ENCODE measurements at places on chromosomes 7 and 10. TPM values are rescaled to one million over a fixed set of nuclear protein-coding genes. Genes with fewer than 3 reads are reported as not detected.

DNA sequence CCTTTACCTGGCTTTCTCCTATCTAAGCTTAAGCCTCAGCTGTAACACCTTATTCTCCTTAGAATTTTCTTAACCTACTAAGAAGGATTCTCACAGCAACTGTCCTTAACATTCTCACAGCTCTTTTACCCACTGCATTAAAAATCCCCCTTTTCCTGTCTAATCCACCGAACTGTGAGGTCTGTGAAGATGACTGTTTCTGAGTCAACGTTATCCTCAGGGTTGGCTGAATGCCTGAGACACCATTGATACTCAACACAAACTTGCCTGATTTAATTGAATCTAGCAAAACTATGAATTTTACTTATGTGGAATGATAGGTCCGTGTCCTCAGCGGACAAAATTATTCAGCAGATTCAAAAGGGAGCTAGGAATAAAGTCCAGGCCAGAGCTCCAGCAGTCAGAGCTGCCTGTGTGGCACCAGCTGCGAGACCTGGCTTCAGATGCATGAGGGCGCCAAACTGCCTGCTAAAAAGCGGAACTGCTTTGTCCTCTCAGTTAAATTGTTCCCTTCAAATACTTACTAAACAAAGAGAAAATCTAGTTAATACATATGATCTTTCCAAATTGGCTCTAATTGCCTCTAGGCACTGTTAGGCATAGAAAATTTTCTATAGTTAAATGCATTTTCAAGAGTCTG lies 33.4 kb upstream of the VWDE start:
- DNase-seq = peak; percentile 4

DNA sequence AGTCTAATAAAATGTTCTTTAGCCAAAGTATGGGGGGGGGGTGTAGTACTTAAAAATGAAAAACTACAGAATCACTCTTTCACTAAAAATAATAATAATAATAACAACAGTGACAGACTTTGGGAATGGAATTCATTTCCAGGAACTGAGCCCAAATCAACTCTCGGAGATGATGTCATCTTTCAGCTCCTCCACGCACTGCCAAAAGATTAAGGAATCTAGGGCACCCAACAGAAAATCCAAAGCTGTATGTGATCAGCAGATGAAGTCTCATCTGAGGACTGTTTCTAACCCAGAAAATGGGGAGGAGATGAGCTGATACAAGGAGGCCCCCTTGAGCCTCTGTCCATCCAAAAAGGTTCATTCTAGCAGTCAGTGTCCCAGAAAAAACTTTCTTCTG lies 54.5 kb downstream of the GRB10 start:
- DNase-seq = no peak

DNA sequence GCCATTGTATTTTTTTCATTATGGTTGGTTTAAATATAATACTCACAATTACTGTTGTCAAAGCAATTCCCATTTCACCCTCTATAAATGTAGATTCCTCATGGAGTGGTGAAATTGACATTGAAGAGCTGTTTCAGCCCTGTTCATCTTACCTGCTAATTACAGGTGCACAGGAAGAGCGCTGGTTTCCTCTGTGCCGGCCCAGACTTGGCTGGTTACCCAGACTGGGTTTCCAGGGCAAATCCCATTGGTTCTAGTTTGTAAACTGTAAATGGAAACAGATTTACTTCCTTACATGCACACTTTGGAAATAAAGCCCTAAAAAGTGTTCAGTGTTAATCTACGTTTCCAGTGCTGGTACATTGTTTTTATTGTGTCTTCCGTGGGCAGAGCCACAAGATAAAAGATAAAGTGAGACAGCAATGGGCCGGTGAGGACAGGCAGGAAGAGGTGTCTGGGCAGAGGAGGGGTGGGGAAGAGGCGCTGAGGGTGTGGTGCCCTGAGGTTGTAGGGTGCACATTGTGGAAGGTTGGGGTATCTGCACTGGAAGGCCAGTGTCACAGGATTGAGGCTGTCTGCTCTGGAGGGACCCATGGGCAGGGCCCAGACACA lies 71.6 kb upstream of the ZPBP start:
- DNase-seq = no peak

- no peak for DNase-seq
Observed at GRCh38 chr10:22321924-22322640, 1.2 kb downstream of the BMI1 start.

Gene SLC26A5
- total RNA-seq = 1.4 TPM

Gene LRGUK
- total RNA-seq = under 0.01 TPM

GRCh38 chr10:3393958-3394357 lies 221.4 kb upstream of the PITRM1 start:
- DNase-seq = peak; percentile 52

GRCh38 chr7:75889826-75890225 lies 11.0 kb downstream of the RHBDD2 start:
- DNase-seq = no peak

Gene HOXA1
- 0.40 TPM for total RNA-seq

Gene TFR2
- total RNA-seq = under 0.01 TPM

DNA sequence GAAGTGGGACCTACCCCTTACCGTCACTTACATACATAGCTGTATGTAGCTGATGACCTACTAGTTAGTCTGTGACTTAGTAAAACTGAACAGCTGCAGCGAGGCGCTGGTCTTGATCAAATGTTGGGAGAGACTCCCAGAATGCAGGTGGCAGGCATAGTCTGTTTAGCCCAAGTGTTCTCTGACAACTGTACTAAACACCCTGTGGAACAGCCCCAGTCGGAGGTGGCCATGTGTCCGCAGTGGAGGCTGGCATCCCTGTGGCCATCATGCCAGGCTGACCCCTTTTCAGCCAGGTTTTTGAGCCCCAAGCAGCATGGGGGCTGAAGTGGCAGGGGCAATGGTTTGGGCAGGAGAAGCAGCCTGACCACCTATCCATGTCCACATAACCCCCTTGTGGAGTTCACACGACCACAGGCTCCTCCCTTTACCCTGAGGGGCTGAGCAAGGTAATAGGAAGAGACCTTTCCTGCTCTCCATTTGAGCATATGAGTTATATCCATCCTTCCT lies 7.2 kb downstream of the ADCY1 start:
- no peak for DNase-seq

DNA sequence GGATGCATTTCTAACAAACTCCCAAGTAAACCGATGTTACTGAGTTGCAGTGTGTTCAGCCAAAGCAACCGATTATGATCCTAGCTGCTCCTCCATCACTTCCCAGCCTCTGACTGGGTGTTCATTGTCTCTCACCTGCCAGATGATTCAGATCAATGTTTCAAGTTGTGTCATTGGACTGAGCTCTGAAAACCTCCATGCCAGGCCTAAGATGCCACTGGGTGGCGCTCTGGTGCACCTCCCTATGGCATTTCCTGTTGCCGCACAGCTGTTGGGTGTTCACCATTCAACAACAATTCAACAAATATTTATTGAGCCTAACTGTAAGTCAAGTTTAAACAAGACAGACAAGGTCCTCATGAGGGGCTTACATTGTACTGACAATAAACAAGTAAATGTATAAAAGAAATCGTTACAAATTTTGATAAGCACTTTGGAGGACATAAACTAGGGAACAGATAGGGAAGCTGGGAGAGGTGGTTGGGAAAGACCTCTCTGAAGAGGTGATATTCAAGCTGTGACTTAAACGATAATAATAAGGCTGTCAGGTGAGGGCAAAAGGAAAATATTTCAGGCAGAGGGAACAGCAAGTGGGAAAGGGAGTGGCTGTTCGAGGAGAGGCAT lies 22.8 kb downstream of the RGR start:
- peak; percentile 74 for DNase-seq

DNA sequence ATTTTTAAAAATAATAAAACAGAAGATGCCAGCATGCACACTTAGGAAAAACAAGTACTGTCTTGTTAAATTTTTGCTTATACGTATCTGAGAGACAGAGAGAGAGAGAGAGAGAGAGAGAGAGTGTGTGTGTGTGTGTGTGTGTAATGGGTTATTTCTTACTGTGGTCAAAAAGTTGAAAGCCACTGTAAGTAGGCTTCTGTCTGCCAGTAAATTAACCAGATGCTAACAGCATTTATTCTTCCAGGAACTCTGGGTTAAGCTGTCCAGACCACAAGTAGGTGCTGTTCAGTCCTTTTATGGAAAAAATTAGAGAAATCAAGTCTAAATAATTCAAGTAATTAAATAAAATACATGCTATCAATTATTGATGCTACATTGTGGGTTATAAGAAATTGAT lies 39.7 kb downstream of the RNF32 start:
- DNase-seq = no peak

GRCh38 chr7:66921396-66921917 lies 432 bp downstream of the TMEM248 start:
- peak; percentile 38 for DNase-seq

Gene LRRC61
- 5.8 TPM for total RNA-seq

DNA sequence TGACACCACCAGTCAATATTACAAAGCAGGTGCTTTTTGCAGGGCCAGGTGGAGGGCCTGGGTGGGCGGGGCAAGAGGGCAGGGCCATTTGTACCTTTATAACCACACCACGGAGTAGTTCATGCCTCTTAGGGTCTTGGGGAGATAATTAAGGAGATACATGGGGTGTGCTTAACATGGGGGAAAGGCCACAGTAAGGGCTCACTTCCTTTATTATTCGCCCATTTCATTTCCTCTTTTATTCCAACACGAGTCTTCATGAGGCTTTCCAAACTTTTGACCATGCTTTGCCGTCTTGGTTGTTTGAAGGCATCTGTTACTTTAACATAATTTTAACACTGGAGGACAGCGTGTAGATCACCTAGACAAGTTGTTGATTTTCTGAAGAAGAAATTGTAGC lies 33.3 kb upstream of the LYZL2 start:
- DNase-seq = no peak

DNA sequence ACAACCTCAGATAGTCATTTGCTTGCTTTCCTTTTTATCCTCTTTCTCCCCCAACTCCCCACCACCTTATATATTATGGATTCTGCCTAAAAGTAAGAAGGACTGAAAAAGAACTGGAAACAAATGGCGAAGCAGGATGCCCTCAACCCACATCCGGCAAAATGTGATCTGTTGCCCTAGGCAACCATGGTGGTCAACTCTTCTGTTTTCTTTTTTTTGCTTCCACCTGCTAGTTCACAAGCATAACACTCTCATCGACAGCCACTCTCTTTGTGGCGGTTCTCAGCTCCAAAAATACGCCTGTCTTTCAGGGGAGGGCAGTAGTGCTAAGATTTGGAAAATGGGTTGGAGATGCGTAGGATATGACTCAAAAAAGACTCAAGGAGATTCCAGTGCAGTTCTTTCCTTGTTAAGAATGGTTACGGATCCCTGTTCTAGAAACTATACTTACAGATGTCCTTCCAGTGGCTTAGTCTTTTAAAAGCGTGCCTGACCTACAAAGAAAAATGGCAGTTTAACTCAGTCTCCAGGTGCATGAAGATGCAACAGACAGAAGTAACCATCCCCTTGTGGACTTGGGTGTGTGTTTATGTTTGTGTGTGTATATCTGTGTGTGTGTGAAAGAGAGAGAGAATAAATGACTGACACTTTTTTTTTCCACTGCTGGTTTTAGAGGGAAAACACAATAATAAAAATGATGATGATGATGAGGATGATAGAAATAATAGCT lies 10.7 kb downstream of the APBB1IP start:
- DNase-seq = no peak

DNA sequence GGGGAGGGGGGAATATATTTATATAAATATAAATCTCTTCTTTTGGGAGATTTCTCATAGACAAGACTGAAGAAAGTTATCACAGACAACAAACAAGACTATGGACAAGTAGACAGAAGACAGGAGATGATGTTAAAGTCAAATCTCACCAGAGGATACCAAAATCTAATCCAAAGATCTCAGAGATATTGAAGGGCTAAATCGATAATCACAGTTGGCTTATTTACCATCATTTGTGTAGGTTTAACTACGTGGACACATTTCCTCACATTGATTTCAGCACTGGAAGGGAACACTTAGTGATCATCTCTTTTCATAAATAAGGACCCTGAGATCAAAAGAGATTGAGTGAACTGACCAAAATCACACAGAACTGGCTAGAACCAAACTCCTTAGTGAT lies 2.7 kb upstream of the INPP5F start:
- DNase-seq = no peak

- DNase-seq = no peak
Observed at GRCh38 chr10:63516207-63516606, 5.0 kb upstream of the REEP3 start.

- DNase-seq = no peak
Observed at GRCh38 chr7:50594734-50595485, 29.7 kb upstream of the DDC start.

GRCh38 chr10:17655009-17655408 lies 11.1 kb downstream of the STAM start:
- DNase-seq = no peak

GRCh38 chr7:47194516-47195057 lies 387.3 kb downstream of the TNS3 start:
- no peak for DNase-seq

GRCh38 chr7:33882040-33882837 lies 23.1 kb upstream of the BMPER start:
- DNase-seq = no peak

DNA sequence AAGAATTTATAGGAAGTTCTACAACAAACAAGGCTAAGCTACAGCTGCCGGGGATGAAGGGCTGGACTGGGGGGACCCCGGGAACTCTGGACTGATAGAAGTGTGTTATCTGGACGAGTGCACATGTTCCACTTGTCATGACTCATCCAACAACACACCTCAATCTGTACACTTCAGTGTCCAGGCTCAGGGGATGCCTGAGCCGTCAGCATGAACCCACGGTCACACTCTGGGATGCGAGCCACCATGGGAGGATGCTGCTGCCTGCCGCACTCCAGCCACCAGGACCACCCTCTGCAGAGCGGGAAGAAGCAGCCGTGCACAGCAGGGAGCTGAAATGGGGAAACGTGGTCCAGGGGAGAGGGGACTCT lies 67.5 kb downstream of the MAD1L1 start:
- no peak for DNase-seq

GRCh38 chr10:132185601-132186487 lies 904 bp upstream of the DPYSL4 start:
- peak; percentile 36 for DNase-seq

DNA sequence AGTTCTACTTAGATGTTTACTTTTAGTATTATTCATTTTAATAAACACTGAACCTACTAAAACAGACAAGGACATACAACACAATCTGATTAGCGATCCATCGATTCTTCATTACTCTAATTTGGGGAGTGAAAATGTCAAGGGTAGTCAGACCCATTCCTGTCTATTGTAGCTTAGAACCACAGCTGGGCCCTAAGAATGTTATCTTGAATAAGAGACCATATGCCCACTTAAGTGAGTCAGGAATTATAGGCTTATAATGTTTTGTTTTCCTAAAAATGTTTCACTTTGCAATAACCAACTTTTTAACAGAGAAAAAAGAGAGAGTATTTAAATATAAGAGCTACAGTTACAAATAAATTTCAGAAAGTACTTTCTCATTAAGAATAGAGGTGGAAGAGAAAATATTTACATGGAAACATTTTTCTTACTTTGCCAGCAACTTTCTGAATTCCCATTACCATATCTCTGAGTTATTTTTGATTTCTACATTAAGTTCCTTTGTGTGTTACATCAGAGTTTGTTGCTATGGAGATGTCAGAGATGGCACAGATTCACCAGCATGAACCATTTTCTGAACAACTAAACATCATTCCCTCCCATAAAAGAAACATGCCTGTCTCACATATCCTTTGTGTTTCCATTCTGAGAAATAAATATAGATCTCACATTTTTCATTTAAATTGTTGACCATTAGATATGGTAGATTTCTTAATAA lies 75.4 kb upstream of the SLC13A1 start:
- peak; percentile 9 for DNase-seq

- DNase-seq = no peak
Observed at GRCh38 chr10:69388488-69388887, 28.2 kb downstream of the TACR2 start.

GRCh38 chr10:33808475-33808874 lies 474.0 kb upstream of the NRP1 start:
- no peak for DNase-seq

All from lung microvascular endothelial cell (primary cell).